ENCODE measurements at places on chromosomes 5 and 9. TPM values are rescaled to one million over a fixed set of nuclear protein-coding genes. Genes with fewer than 3 reads are reported as not detected.
A peak's percentile ranks its signal among the peaks of the same experiment; 100 is the strongest.

OR1J2 gene
- not detected for total RNA-seq

DNA sequence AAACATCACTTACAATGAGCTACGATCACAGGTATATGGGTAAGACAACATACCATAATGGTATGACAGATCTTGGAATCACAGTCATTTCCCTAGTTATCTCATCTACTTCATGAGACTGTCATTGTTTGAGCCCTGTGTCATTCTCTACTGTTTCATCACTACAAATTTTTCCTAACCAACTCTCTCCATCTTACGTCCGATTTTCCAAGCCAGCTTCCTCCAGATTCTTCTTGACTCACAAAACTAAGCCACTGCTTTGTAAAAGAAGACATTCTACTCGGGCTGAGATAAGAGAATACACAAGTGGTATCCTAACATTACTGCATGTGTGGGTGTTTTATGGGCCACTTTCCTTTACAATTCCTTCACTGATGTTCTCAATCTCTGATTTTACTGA lies 49.6 kb downstream of the SERINC5 start:
- H3K4me3 ChIP-seq, result no peak overlapping the region
- H3K4me1 ChIP-seq, result no peaks in the 10 kb centered on the region
- H3K27me3 ChIP-seq, result no peaks in the 10 kb centered on the region
- no peaks in the 10 kb centered on the region for H3K36me3 ChIP-seq

DNA sequence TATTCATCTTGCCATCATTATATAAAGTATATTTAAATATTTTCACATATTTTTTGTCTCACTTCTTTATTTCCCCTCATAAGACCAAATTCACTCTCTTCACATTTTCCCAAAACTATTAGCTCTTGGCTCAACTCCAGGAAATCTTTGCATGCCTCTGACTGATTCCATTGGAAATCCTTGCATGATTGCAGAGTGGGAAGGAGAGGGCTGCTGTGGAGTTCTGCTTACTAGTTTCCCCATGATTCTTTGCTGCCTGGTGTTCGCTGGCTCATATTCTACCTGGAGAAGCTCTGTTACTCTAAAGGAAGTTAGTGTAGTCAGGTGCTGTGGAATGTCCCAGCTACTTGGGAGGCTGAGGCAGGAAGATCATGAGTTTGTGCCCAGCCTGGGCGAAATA lies 41.9 kb downstream of the LIX1 start:
- no peaks in the 10 kb centered on the region for H3K36me3 ChIP-seq
- no peak overlapping the region for H3K4me3 ChIP-seq
- H3K4me1 ChIP-seq, result no peaks in the 10 kb centered on the region
- no peak overlapping the region for H3K27ac ChIP-seq
- no peaks in the 10 kb centered on the region for H3K27me3 ChIP-seq

SLC4A9 gene
- total RNA-seq, result not detected

- no peaks in the 10 kb centered on the region for H3K27me3 ChIP-seq
- H3K4me3 ChIP-seq, result no peak overlapping the region
- H3K27ac ChIP-seq, result no peak overlapping the region
- no peak for DNase-seq
Observed at GRCh38 chr5:34030048-34030447, 13.0 kb downstream of the C1QTNF3 start.

FAM153A gene
- 7.7 TPM for total RNA-seq

GRCh38 chr5:69011910-69012309 lies 81.9 kb upstream of the SLC30A5 start:
- no peak overlapping the region for H3K27ac ChIP-seq
- no peak overlapping the region for H3K4me3 ChIP-seq

DNA sequence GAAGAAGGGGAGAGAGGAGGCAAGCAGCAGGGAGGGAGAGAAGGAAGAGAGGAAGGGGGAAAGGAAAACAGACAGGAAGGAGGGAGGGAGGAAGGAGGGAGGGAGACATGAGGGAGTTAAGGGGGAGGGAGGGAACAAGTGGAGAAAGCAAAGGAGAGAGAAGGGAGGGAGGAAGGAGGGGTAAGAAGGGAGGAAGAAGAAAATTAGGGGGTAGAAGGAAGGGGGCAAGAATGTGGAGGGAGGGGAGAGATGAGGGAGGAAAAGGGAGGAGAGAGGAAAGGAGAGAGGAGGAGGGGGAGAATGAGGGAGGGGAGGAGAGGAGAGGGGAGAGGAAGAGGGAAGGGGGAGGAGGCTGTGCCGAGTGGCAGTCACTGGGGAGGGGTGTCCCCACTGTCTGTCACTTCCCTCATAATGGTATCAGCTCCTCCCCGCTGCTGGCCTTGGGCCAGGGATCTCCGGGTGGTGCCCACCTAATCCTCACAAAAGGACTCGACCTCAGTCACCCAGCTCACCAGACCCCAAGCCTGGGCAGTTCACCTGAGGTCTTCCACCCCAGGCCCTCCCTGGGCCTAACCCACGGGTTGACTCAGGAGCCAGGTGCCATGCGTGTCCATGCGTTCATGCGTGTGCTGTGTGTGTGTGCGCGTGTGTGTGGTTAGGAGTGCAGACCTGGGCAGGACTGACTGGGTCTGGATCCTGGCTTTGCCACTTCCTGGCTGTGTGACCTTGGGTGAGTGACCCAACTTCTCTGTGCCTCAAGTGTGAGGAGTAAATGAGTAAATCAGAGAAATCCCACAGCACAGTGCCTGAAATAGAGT lies 18.1 kb downstream of the C9orf50 start:
- H3K27me3 ChIP-seq, result no peaks in the 10 kb centered on the region
- H3K4me3 ChIP-seq, result no peak overlapping the region
- no peak for DNase-seq
- no peaks in the 10 kb centered on the region for H3K36me3 ChIP-seq
- H3K27ac ChIP-seq, result no peak overlapping the region

DNA sequence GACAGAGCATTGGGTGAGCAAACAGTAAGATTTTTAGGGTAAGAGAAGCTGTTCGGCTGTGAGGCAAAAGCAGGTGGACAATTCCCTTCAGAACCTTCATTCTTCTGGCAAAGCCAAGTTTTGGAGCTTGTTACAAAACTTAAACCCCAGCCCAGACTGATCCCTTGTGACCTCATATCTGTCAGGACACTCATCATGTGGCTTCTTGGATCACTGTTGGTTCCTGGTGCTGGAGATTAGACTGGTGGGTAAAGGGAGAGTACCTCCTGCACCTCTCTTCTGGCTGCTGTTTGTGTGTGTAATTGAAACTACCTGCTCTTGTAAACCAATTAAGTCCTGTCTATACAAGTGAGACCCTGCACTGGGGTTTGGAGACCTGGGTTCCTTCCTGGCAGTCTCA lies 21.0 kb downstream of the LARP1 start:
- H3K4me1 ChIP-seq, result peaks cover 71% of the 10 kb centered on the region
- no peaks in the 10 kb centered on the region for H3K27me3 ChIP-seq
- no peak for DNase-seq
- no peaks in the 10 kb centered on the region for H3K36me3 ChIP-seq
- H3K27ac ChIP-seq, result peak overlapping the region; percentile 5

DNA sequence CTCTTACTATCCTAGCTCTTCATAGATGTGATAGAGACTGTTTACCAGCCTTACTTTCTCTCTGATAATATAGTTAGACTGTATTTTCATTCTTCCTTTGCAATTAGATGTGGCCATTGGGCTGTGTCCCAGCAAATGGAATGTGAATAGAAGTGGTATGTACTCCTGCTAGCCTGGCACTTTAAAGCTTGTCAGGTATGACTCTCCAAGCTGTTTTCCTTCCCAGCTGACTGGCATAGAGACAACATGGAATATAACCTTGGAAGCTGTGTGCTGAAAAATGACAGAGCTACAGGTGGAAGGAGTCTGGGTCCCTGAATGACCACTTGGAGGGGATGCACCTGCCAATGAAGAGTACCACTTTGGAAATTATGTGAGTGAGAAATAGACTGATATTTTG lies 116.2 kb downstream of the DIRAS2 start:
- no peaks in the 10 kb centered on the region for H3K4me1 ChIP-seq
- no peak overlapping the region for H3K27ac ChIP-seq
- no peak for DNase-seq
- H3K4me3 ChIP-seq, result no peak overlapping the region

All from adrenal gland (tissue), 19 donors.